ENCODE measurements at places on chromosomes 7 and 10. TPM values are rescaled to one million over a fixed set of nuclear protein-coding genes. Genes with fewer than 3 reads are reported as not detected.

DNA sequence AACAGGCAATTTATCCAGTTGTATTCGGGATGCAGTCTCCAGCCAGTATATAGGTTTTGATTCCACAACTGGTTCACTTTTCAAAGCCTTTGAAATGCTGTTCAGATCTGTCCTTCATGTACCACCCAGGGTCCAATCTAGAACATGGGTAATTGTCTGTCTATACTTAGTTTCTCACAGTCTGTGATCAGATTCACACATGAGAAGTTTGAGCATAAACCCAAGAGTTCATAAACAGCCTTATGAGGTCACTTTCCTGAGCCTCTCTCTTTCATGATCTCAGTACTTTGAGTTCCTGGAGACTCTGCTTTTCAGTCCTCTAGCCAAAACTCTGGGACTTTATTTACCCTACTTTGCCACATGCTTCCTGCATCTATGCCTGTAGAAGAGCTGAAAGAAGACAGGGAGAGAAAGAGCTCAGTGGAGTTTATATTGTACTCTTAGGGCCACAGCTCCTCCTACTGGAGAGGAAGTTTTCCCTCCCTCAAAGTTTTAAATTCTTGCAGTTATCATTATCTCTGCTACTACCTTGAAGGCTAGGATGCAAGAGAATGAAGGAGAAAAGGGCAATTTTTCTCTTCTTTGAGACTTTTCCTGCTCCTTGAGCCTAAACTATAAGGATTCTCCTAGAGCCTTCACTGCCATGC, 172.0 kb downstream of the ZEB1 start:
- peak; percentile 15 for DNase-seq

DNA sequence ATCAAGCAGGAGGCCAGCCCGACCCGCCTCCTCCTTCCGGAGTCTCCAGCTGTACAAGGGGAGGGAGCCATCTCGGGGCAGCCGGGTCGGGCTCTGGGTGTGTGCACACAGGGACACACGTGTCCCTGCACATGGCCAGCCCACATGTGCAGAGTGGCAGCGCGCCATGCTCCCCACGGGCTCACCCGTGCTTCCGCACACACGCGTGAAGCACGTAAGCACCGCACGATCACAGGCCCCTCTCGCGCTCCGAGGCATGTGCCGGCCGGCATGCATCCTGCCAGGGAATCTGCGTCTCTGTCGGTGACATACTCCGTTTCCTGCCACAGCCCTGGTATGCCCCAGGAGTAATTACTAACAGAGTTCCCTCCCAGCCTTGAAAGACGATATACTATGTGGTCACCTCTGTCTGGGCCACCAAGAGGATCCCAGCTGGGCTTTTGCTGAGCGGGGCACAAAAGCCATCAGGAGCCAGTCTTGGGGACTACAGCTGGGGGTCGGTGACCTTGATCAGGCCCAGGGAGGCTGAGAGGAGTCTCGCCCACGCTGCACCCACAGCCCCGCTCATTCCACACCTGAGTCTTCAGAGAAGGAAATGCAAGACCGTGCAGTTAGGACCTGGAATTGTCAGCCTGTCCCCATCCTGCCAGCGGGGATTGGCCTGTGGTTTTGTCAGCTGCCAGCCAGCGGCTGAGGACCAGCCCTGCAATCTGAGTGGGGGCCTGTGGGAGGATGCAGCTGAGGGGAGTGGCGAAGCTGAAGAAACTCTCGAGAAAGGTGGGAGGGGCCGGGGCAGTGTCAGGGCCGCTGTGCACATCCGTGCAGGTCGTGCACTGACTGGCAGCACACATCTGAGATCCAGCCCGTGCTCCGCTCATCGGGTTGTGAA, 11.0 kb upstream of the LFNG start:
- peak; percentile 85 for DNase-seq

DNA sequence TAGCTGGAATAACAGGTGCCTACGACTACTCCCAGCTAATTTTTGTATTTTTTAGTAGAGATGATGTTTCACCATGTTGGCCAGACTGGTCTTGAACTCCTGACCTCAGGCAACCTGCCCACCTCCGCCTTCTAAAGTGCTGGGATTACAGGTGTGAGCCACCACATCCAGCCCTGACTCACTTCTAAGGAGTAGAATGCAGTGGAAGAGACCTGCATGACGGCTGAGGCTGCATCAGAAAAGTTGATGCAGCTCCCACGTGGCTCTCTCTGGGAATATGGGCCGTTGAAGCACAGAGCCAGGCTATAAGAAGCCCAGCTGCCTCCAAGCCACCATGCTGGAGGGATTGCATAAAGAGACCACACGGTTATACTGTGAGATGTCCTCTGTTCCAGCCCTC, 21.6 kb upstream of the ASL start:
- DNase-seq = no peak

DNA sequence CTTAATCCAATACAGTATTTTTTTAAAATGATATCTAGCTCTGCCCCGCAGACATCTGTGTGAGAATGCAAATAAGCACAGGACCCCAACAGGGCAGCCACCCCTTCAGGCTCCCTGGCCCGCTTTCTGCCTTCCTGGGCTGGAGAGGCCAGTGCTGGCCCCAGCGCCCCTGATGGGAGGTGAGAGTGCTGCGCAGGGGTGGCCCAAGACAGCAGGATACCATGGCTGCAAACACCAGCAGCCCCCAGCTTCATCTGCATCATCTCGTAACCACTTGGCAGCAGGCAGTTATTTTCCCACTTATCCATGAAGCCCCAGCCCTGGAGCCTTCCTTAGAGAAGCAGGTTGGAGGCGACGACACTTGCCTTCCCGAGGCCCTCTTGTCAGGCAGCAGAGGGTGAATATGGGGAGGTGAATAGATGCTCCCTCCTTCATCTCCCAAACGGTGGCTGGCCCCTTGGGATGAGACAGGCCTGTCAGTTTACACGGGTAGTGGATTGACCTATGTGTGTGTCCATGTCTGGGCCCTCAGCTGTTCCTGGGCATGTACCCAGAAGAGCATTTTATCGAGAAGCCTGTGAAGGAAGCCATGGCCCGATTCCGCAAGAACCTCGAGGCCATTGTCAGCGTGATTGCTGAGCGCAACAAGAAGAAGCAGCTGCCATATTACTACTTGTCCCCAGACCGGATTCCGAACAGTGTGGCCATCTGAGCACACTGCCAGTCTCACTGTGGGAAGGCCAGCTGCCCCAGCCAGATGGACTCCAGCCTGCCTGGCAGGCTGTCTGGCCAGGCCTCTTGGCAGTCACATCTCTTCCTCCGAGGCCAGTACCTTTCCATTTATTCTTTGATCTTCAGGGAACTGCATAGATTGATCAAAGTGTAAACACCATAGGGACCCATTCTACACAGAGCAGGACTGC, 71.2 kb downstream of the ALOX5 start:
- no peak for DNase-seq

- no peak for DNase-seq
These were observed 634 bp upstream of the HDAC9 start for GRCh38 chr7:18494821-18495408.

Gene SNCG
- total RNA-seq = not detected

Measured in activated CD4-positive, alpha-beta memory T cell treated with anti-CD3 and anti-CD28 coated beads, Interleukin-2, amount 10 ng/mL, durations not matched to agents 7 days and 5 days (primary cell).